ENCODE measurements at places on chromosomes 2 and 18.

- DNase-seq, result no peak
Observed at GRCh38 chr2:143435131-143435530, 305.9 kb downstream of the ARHGAP15 start.

- no peak for DNase-seq
Observed at GRCh38 chr2:64192125-64192479, 47.9 kb upstream of the PELI1 start.

GRCh38 chr2:3457524-3458395 lies 61.6 kb downstream of the ADI1 start:
- no peak for DNase-seq

GRCh38 chr2:227881866-227882517 lies 10.6 kb downstream of the DAW1 start:
- no peak for DNase-seq

DNA sequence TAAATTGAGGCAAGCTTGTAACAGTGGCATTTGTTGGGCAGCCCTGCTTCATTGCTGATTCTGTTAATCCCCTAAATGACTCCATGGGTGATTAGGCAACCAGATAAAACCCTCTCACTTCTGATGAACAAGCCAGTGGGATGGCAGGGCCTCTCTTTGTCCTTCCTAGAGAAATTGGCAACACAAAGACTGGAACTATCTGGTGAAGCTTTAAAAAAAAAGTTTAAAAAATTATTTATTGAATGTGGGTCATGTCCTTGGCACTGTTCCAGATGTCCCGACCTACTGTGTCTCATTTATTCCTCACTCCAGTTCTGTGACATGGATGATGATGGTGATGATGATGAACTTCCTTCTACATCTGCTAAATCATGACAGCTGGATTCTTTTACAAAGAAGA lies 30.8 kb downstream of the NRP2 start:
- DNase-seq, result no peak

- DNase-seq, result no peak
Observed at GRCh38 chr2:137339051-137339450, 573.7 kb downstream of the THSD7B start.

DNA sequence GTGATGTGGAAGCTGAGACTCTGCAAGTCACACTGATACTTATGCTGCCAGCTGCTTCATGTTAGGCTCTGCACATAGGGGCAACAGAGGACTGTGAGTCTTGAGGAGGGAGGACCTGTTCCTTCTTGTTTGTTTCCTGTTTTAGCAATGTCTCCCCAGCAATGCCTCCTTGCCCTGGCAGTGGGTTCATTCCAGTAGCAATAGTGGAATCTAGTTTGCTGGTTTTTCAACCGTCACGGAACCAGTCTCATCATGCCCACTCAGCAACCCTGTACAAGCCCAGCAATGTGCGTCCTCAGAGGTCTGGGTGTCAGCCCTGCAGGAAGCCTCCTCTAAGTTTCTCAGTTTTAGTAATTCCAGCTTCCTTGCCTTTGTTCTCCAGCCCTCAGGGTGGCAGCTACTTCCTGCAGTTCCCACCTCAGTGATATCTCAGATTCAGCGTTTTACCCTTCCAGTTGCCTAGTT lies 20.5 kb upstream of the ITGB6 start:
- DNase-seq, result peak; percentile 58

- DNase-seq, result no peak
Observed at GRCh38 chr2:226934546-226935201, 98.8 kb downstream of the RHBDD1 start.

- no peak for DNase-seq
Observed at GRCh38 chr18:46096651-46097300, 1.3 kb downstream of the ATP5F1A start.

- no peak for DNase-seq
Observed at GRCh38 chr2:112096098-112096497, 41.0 kb downstream of the TMEM87B start.

GRCh38 chr18:1513519-1513918 lies 608.8 kb downstream of the ADCYAP1 start:
- no peak for DNase-seq

- no peak for DNase-seq
Observed at GRCh38 chr2:43269074-43269572, 42.7 kb upstream of the ZFP36L2 start.

GRCh38 chr2:10423400-10423774 lies 24.7 kb downstream of the ODC1 start:
- no peak for DNase-seq

GRCh38 chr18:55953326-55953725 lies 365.3 kb upstream of the TCF4 start:
- no peak for DNase-seq

GRCh38 chr18:6830916-6831315 lies 101.4 kb downstream of the ARHGAP28 start:
- no peak for DNase-seq

GRCh38 chr2:227653419-227653818 lies 13.2 kb upstream of the SCYGR5 start:
- no peak for DNase-seq

DNA sequence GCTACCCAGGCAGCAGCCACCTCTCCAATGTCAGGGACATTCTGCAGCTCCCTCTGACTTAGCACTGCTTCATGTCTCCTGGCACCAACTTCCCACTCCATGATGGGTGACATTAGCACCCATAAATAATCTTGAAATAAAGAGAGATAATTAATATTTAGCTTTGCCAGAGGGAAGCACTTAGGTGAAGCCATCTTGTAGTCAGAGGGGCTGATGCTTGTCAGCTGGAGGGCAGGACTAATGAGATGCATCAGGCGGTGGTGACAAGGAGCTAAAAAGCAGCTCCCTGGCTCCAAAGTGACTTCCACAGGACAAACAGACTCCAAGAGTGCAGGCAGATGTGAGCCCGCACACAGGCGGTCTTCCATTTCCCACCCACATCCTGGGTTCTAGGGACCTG lies 153.0 kb upstream of the ID2 start:
- no peak for DNase-seq

DNA sequence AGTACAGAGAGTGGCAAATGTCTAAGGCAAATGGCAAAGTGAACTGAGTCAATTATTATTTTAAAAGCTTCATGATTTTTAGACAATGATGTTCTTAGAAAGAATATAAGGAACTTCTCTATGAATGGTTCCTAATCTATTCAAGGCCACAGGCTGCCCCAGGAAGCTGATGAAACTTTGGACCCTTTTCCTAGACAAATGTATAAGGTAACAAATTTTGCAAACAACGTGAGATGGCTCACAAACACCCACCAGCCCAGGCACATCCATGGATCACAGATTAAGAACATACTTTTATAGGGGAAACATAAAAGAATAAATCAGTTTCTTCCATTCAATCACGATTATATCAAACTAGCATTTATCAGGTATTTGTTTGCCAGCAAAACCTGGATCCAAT lies 659.0 kb downstream of the IRS1 start:
- no peak for DNase-seq

GRCh38 chr2:26380281-26380680 lies 21.4 kb upstream of the DRC1 start:
- no peak for DNase-seq

DNA sequence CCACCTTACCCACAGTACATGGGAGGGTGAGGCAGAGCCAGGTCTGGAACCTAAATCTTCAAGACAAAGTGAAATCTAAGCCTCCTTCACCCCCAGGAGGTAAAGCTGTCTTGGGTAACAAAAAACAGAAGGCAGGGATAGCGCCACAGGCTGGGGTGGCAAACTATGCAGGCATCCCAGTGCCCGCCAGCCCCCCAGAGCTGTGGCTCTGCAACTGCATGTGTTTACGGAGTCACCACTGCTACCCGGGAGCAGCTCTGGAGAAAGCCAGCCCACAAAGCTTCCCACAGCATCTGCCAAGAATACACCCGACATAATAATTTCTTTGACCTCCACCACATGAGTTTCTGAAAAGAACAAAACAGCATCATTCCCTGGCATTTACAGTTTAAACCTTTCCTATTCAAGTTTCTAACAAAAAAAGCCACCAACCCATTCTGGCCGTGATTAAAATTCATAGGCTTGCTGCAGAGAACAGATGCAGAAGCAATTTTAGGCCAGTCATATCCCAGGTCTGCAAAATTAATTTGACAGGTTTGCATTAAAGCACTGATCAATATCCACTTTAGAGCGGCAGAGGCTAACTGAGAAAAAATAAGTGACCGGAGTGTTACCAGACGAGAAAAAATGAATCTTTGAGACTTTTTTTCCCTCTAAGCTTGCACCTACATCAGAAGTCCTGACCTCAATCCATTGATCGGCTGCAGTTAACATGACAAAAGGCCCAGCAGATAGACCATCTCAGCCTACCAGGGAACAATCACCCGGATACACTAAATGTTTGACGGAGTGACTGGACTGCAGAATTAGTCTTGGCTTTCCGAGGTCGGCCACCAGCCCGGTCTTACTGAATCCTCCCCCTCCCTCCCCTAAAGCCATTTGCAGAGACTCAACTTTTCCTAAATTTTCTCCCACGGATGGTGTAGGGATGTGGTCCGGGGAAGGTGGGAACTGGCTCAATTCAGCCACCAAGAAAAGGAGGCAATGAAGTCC lies 309.6 kb upstream of the SKOR2 start:
- DNase-seq, result no peak

GRCh38 chr2:85257359-85257969 lies 70.3 kb downstream of the TGOLN2 start:
- no peak for DNase-seq

DNA sequence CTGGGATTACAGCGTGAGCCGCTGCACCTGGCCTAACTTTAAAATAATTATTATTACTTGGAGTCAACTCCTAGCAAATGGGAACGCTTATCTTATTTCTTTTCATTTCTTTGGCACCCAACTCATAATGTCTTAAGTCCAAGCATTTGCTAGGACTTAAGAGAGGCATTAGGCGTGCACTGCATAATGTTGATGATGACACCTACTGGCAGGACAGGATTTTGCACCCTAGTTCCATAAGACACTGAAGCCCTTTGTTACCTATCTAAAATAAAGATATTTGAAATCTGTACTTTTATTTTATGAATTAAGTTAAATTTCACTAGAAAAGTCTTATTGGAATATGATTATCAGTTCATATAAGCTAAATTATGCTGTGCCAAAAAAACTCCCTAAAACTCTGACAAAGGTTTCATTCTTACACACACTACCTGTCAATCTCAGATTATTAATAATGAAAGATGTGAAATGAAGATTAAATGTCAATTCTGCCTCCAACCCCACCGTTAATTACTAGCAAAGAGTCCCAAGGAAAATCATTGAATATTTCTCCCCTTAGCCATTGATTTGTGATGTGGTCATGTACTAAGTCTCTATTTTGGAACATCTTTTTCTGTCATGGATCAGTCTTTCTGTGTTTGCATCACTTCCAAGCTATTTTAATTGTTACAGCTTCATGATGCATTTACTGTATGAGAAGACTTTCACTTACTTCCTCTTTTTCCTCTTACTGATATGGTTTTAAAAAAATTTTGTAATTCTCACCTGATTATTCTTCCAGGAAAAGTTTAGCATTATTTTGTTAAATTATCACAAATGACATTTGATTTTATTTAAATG lies 12.7 kb upstream of the CDH2 start:
- DNase-seq, result peak; percentile 43

- DNase-seq, result peak; percentile 10
Observed at GRCh38 chr2:129760669-129761068, 218.8 kb upstream of the RAB6C start.

DNA sequence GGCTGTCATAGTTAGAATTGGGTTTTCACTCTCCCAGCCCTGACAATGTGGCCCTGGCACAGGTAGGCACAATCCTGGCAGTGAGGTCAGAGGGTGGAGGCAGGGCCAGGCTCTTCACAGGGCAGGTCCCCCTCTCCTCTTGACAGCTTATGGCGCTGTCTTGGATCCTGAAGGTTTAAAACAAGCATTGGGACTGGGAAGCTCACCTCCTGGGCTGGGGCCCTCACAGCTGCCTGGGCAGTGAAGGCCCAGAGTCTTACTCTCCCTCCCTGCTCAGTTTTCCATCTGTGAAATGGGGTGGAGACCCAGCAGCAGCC lies 23.3 kb downstream of the LBH start:
- DNase-seq, result no peak

DNA sequence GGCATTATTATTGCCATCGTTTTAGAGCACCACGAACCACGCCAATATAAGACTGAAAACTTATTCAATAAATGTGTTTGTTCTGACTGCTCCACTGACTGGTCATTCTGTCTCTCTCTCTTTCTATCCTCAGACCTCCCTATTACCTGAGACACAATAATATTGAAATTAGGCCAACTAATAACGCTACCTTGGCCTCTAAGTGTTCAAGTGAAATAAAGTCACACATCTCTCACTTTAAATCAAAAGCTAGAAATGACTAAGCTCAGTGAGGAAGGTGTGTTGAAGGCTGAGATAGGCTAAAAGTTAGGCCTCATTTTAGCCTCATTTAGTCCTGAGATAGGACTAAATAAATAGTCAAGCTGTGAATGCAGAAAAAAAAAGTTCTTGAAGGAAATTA lies 38.8 kb downstream of the G6PC2 start:
- no peak for DNase-seq

DNA sequence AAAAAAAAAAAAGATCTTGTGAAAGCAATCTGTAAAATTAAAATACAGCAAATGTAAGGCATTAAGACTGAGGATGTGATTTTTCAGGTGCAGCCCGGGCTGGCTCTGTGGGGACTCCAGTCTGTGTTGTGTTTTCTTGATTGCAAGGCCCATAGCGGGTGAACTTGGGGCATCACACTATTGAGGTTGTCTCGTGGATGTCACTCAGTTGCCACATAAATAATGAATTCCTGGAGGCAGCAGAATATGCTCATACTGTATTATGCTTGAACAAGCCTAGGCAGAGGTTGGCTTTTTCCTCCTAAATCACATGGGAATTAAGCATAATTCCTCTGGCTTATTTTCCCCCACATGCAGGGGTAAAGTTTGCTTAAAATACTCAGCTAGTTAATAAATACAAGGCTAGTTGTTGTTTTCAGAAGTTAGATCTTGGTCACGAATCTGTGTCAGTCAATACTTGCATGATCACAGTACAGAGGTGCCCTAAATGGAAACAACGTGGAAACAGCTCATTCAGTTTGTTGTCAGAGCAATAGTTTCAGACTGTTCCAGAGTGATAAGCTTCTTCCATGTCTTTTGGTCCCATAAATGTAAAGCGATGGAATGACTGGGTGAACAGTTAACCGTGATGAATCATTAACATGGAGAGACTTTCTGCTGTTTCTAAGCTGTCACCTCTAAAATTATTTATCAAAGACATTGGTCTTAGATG lies 16.4 kb downstream of the GEMIN6 start:
- no peak for DNase-seq

DNA sequence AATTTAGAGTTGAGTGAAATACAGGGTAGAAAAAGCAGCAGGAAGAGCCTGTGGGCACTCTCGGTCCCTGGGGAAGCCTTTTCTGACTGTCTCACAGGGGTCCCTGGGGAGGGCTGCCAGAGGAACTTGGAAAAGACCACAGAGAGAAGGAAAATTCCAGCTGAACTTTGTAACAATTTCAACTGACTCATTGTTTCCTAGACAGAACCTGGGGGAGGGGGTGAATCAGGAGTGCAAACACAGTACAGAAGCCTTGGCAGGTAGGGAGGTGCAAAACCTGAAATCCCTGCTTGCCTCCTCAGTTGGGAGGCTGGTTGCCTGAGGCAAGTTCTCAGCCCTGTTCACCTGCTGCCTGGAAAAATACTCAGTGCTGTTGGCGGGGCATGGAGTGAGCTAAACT lies 106.8 kb downstream of the GRB14 start:
- DNase-seq, result no peak

All from stimulated activated CD8-positive, alpha-beta memory T cell treated with anti-CD3 and anti-CD28 coated beads, Interleukin-4, amount 100 ng/mL, for 48 hours (primary cell).